ENCODE measurements at places on chromosomes 2 and 18.

- DNase-seq: no peak
Observed at GRCh38 chr2:177000061-177000714, 212.4 kb upstream of the HNRNPA3 start.

GRCh38 chr2:159758686-159759085, 39.3 kb downstream of the CD302 start:
- DNase-seq: no peak

- DNase-seq: peak; percentile 40
Observed at GRCh38 chr2:136375017-136375901, 257.3 kb upstream of the CXCR4 start.

DNA sequence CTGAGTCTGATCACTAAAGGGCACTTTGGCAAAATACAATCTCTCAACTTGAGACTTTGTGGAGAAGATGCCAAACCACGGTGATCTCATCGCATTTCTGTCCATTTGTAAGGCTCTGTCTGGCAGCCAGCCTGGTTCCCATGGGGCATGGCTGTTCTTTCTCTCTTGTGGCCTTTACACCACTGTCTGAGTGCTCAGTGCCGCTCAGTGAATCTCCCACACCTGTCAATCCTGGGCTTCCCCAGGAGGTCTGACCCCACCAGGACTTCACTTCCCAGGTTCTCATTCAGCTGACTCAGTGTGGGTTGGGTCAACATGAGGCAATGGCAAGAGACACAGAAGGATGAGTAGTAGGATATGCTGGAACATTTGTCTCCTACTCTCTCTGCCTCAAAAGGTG, 96.8 kb upstream of the TRIB2 start:
- no peak for DNase-seq

GRCh38 chr18:54926593-54927325, 32.5 kb downstream of the CCDC68 start:
- no peak for DNase-seq

GRCh38 chr18:52000435-52000834, 339.6 kb upstream of the DCC start:
- no peak for DNase-seq

GRCh38 chr2:171410101-171410500, 23.7 kb downstream of the METTL8 start:
- DNase-seq: no peak

GRCh38 chr2:207103132-207103531, 62.6 kb downstream of the KLF7 start:
- no peak for DNase-seq

DNA sequence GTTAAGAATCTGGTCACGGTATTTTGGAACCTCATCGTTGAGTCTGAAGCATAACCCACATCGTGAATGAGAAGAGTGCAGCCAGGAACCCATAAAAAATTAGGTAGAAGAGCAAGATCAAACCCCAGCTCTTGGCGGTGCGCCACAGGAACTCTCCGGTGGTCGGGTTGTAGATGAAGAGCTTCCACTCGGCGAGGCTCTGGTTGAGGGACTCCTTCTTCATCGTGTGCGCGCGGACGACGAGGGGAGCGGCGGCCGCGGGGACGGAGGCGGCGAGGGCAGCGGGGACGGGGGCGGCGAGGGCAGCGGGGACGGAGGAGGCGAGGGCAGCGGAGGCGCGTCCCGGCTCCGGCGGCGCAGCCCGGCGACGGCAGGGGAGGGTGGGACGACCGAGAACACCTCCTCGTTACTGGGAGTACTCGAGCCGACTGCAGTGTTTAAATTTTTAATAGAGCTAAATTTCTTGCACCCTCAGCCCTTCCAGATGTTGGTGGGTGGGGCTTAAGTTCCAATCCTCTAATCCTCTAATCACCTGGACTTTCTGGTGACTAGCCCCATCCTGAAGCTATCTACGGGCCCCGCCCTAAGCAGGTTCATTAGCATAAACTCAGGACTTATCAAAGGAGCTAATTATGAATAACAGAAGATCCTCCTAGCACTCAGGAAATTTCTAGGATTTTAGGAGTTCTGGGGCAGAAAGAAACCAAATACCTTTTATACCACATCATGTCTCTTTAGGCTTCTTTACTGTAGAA, 20.4 kb upstream of the PAPOLG start:
- DNase-seq: no peak

DNA sequence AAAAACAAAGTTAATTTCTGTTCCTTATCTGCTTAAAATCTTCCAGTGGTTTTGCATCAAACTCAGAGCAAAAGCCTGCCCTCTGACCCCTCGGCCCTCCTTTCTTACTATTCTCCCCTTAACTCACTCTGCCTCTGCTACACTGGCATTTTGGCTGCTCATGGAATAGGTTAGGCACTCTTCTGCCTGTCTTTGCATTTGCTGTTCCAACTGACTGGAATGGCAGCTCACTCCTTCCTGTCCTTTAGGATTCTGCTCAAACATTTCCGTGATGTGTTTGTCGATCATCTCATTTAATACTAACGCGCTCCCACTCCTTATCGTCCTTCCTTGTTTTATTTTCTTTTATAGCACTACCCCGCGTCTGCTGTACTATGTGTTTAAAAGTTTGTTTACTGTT, 815 bp downstream of the CEBPZ start:
- no peak for DNase-seq

GRCh38 chr2:201928363-201928762, 105.3 kb upstream of the FZD7 start:
- DNase-seq: no peak

GRCh38 chr2:16652296-16653082, 13.1 kb downstream of the CYRIA start:
- no peak for DNase-seq

DNA sequence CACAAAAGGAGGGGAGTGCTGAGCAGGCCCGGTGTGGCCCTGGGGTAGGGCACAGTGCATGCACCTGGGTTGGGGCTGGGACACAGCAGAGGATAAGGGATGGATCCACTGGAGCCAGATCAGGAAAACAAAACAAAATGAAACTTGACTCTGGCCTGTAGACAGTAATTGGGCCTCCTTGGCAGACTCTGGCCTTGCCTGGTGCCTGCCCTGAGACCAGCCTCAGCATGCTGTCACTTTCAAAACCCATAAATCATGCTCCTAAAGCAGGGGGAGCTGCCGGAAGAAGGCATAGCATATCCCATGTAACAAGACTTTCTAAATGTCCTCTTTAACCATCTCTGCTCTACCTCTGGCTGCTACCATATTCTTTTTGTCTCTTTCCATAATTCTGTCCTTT, 61.1 kb upstream of the IGFBP5 start:
- no peak for DNase-seq

DNA sequence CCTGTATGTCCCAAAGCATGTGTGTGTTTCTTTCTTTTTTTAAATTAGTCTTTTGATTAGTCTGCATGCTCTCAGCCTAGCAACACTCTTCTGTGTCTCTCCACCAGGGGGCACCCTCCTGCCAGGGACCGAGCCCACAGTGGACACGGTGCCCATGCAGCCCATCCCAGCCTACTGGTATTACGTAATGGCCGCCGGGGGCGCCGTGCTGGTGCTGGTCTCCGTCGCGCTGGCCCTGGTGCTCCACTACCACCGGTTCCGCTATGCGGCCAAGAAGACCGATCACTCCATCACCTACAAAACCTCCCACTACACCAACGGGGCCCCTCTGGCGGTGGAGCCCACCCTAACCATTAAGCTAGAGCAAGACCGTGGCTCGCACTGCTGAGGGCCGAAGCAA, 93.8 kb downstream of the NRP2 start:
- DNase-seq: peak; percentile 7

- no peak for DNase-seq
Observed at GRCh38 chr2:107062599-107063220, 176.7 kb upstream of the ST6GAL2 start.

DNA sequence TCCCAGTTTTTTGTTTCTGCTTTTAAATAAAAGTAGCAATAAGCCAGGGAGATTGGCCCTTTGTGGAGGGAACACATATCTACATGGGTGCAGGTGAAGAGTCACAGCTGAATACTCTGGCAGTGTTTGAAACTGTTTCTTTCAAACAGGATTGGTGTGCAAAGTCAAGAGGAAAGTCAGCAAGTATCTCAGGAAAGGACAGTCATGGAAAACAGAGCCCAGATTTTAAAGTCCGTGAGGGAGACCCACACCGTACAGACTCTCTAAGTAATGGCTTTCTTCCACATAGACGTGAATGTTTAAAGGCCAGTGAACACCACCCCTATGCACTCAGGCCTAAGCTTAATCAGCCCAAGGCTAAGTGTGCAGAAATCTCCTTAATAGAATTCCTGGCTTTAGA, 95.3 kb downstream of the GFPT1 start:
- no peak for DNase-seq

DNA sequence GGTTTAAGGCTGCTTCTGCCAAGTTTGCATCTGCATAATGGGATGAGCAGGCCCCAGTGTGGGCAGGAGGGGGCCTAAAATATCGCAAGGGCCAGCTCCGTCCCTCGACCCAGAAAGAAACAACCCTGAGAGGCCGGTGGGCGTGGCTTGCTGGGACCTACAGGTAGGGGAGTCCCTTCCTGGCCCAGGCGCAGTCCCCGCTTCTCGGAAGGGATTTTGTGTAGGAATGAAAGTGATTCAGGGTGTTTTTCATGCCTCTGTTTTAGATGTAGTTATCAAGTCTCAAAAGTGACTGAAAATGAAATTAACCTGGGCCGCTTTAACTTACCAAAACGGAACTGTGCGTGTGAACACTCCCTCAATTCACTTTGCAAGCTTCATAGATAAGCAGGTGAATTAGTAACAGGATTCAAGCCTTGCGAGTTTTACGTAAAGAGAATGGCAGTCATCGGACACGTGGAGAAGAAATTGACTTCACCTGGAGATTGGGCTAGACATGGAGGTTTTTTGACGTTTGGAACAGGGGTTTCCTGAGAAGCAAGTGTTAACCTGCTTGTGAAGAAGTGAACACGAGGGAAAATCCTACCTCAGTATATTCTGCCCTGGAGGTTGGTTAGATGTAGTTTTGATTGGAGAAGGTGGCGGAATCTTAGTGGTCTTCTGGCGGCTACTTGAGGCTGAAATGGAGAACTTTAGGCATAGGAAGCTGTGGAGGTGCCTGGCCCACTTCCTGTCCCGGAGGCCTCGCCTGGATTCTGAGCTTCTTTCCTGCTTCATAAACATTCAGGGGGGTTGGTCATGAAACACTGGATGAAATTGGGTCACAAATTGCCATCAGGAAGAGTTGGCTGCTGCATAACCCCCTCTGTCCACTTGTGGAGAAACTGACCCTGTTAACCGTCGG, 1.7 kb downstream of the NCK2 start:
- peak; percentile 92 for DNase-seq

DNA sequence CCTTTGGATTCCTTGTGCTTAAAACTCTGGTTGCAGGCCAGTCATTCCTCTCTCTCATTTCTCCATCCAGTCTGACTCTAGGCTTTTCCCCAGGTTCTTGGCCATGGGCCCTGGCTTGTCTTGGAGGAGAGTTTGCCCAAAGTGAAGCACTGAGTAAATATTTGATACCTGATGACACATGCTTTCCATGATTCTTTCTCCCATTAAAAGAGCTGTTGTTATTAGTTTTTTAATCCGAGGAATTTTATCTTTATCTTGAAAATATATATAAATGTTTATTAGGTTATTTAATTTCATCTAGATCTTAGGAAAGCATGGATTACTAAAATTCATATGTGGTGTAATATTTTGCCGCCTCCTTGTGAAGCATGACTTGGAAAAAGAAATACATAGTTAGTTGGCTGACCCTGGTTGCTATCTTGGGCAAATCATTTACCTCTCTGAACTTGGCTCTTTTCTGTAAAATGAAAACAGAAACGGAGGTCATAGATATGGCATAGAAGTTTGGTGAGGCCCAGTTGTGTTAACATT, 650.1 kb downstream of the SLC4A3 start:
- no peak for DNase-seq

DNA sequence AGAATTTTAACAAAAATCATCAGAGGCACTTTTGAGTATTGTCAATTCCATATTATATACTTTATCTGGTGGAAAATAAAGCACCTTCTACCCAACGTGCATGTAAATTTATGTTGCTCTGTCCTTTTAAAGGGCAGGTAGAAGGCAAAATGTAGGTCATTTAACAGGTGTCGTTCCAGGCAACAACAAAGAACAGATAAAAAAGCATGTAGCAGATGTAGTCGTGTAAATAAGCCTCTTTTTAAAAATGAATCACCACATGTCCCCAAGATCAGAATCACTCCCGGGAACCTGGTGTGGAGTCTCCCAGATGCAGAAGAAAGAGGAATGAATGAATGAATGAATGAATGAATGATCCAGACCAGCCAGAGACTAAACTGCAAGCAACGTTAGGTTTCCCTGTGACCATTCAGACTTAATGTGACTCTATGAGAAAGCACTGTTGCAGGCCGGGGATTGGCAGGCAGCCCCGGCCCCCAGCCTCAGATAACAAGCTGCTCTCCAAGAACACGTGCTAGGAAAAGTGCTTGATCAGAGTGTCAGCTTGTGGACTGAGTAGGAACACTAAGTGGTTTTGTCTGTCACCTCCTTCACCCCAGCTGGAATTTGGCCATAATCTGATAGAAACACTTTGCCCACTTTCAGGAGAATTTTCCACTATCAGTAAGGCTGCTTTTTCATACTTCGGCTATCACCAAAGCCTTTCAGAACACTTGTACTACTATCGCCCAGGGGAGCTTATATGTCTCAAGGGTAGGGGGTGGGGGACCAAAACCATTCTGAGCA, 100.6 kb downstream of the CDK15 start:
- no peak for DNase-seq

GRCh38 chr2:46134531-46135227, 162.5 kb upstream of the EPAS1 start:
- DNase-seq: no peak

GRCh38 chr2:238256111-238256510, 16.3 kb upstream of the HES6 start:
- DNase-seq: no peak

DNA sequence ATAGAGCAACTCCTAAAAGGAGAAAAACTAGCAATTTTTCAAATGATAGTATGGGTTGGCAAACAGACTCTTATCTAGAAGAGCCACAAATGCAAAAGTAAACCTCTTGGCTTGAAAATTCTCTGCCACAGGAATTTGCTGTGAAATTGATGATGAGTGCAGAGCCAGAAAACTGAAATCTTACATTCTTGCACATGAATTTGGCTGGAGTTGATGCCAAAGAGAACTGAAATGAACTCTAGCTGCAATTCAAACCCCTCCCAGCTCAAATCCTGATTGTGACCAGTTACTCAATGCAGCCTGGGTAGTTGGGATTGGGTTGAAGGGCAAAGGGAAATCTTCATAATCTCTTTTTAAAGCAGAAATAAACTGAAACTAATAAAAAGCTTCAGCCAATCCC, 266.6 kb downstream of the PDE11A start:
- no peak for DNase-seq

GRCh38 chr2:192983173-192983572, 788.4 kb upstream of the TMEFF2 start:
- no peak for DNase-seq

DNA sequence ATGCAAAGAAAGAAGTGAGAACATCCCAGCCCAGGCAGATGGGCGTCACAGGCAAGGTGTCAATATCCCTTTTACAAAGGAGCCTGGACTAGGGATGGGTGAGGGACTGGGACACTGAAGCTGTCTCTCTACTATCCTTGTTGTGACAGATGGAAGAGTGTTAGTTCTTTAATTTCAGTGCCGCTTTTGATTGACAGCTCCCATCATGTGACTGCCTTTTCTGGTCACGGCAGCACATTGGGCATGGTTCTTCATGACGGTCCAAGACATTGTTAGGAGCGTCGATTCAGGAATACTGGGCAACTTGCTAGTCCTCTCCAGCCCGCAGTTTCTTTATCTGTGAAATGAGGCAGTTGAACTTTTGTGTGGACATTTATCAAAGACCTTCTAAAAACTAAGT, 42.4 kb upstream of the KIF5C start:
- DNase-seq: no peak
